ENCODE measurements at places on chromosomes 11 and 22. TPM values are rescaled to one million over a fixed set of nuclear protein-coding genes. Genes with fewer than 3 reads are reported as not detected.

DNA sequence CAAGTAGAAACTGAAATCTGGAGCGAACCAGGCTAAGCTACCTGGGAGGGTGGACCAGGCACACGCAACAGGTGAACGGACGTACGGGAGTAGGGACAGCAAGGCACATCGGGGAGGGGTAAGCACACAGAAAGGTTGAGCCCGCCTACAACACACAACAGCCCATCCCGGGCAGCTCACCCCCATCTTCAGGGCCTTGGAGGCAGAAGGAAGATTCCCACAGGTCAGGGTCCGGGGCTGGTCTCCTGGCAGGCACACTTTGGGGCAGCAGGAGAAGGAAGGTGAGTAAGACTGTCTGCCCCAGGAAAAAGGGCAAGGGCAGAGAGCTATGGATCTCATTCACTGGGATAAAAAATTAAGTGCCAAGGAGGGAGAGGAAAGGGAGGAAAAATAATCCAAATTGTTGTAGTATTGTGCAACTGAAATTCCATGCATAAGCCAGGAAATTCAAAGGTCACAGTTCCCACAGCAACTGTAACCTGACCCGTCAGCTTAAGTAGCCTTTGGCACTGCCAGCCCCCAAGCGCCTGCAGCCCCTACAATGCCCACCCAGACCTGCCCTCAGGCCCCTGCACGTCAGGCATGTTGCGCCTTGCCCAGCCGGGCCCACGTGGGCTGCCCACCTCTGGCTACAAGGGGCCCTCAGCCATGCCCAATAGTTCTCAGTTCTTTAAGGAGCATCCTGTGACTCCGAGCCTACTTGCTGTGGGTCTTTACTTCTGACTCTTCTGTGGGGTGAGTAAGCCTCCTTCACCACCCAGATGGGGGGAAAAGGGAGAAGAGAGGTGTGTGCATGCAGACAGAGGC is 51.8 kb downstream of the MICAL3 start:
- peak; percentile 73 for DNase-seq

DNA sequence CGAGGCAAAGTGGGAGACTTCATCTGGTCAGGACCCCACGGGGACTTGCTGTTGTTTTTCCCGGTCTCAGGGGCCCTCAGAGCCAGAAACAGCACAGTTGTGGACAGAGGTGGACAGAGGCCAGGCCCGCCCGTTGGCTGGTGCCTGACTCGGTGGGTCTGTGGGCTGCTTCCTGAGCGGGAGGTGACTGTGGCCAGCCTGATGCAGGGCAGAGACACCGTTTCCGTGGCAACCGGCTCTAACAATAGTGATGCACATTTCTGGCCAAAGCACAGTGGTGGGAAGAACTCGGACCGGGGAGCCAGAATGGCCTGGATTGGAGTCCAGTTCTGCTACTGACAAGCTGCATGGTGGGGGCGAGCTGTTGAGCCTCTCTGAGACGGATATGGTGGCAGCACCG is 58.7 kb upstream of the ATXN10 start:
- peak; percentile 44 for DNase-seq

DNA sequence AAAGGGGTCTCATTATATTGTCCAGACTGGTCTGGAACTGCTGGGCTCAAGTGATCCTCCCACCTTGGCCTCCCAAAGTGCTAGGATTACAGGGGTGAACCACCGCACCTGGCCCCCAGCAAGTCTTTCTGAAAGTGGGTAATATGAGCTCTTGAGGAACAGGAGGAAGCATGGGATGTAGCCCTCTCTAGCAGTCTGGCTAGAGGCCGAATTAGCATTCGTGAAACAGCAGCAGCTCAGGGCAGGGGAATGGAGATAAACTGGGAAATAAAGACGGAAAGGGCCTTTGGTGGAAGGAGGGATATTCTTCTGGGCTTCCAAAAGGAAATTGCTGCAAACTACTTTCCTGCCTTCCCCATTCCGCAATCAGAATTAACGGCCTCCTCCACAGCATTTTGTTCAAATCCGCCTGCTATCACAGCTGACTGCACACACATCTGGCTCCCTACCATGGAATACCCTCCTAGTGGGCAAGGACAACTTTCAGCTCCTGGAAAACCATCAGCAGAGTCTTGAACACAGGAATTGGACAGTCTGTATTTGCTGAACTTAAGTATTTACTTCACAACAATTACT is 44.3 kb downstream of the MICAL3 start:
- no peak for DNase-seq

DNA sequence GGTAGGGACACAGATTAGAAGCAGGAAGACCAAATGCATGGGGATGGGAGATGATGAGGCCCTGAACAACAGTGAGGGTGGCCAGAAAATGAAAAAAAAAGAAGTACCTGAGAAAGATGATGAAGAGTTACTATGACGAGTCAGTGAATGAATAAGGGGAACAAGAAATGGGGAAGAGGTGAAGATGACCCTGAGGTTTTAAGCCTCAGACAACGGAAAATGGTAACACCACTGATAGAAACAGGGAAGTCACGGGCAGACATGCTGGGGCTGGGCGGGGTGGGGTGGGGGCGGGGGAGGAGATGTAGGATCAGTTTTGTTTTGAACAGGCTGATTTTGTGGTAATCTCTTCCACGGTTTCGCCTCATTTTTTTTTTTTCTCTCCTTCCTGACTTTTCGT is 205.1 kb upstream of the CADM1 start:
- no peak for DNase-seq

Gene LRRC56
- 0.11 TPM for total RNA-seq

DNA sequence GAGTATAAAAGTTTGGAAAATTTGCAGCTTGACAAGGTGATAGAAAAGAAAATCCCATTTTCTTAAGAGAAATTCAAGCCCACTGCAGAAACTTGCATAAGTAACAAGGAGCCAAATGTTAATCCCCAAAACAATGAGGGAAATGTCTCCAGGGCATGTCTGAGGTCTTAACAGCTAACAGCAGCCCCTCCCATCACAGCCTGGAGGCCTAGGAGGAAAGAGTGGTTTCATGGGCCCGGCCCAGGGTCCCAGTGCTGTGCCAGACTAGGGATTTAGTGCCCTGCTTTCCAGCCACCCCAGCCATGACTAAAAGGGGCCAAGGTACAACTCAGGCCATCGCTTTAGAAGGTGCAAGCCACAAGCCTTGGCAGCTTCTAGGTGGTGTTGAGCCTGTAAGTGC is 123.7 kb upstream of the TRPC6 start:
- no peak for DNase-seq

GRCh38 chr11:68328374-68329091 is 16.1 kb downstream of the LRP5 start:
- peak; percentile 60 for DNase-seq

- DNase-seq = no peak
These were observed 4.4 kb downstream of the SEC14L6 start for GRCh38 chr22:30541961-30542810.
